Brain microvascular endothelial cell (primary cell): ENCODE measurements at places on chromosomes 7 and 10.

- no peak for DNase-seq
Measured at GRCh38 chr7:27377988-27378387, 135.4 kb downstream of the EVX1 start.

- no peak for DNase-seq
Measured at GRCh38 chr7:103079836-103080235, 4.9 kb downstream of the ARMC10 start.

- DNase-seq, result no peak
Measured at GRCh38 chr10:82814635-82815034, 939.6 kb downstream of the NRG3 start.

- no peak for DNase-seq
Measured at GRCh38 chr10:91745090-91745831, 53.0 kb upstream of the TNKS2 start.

DNA sequence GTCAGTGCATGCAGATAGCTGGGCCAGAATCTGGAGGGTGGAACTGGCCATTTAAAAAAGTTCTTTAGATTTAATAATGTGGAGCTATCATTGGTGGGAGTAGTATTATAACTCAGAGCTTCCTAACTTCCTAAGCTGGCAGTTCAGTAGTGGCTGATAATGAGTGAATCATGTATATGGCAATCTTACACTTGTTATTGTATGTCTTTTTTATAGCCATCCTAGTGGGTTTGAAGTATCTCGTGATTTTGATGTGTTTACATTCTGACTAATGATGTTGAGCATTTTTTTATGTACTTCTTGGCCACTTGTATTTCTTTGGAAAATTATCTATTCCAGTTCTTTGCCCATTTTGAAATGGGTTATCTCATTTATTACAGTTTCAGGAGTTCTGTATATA is 15.4 kb downstream of the TFAM start:
- DNase-seq, result no peak
